ENCODE measurements at places on chromosomes 7 and 10.

- no peak for DNase-seq
Observed at GRCh38 chr7:7851381-7851780, 117.2 kb upstream of the GLCCI1 start.

GRCh38 chr10:30231071-30231652 is 117.9 kb downstream of the MTPAP start:
- no peak for DNase-seq

- no peak for DNase-seq
Observed at GRCh38 chr7:69868921-69869320, 270.6 kb downstream of the AUTS2 start.

GRCh38 chr10:125153703-125154490 is 6.5 kb downstream of the CTBP2 start:
- no peak for DNase-seq

GRCh38 chr7:1432411-1433082 is 26.7 kb downstream of the MICALL2 start:
- peak; percentile 73 for DNase-seq

- no peak for DNase-seq
Observed at GRCh38 chr7:27324246-27324645, 81.6 kb downstream of the EVX1 start.

DNA sequence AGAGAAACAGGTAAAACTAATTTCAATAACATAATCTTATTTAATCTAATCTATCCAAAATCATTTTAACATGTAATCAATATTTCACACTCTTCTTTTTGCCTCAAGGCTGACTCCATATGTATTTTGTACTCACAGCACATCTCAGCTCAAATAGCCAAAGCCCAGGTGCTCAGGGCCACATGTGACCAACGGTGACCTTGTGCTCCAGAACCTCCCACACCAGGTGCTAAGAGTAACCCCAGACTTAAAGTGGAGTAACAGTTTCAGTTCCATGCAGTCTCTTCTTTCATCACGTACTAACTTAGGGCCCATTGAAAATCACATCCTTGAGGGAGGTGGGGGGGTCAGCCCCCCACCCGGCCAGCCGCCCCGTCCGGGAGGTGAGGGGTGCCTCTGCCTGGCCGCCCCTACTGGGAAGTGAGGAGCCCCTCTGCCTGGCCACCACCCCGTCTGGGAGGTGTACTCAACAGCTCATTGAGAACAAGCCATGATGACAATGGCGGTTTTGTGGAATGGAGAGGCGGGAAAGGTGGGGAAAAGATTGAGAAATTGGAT is 47.3 kb downstream of the NCAPG2 start:
- no peak for DNase-seq

DNA sequence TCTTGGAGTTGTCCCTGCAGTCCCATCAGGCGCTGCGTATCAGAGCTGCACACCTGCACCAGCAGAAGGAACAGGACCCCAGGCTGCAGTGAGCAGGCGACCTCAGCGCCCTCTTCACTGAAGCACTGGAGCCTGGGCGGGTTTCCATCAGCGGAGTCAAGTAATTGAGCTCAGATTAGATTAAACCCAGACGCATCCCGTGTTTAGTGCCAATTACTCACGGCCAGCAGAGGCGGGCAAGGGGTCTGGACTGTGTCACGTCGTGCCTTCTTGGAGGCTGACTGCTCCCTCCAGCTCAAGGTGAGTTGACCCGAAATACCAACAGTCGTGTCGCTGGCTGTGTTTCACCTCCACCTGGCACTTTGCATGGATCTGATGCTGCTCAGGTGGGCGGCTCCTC is 123.6 kb downstream of the CXCL12 start:
- no peak for DNase-seq

GRCh38 chr7:920351-921070 is 34.0 kb downstream of the ADAP1 start:
- no peak for DNase-seq

- DNase-seq = no peak
Observed at GRCh38 chr7:158272091-158272490, 315.5 kb downstream of the PTPRN2 start.

DNA sequence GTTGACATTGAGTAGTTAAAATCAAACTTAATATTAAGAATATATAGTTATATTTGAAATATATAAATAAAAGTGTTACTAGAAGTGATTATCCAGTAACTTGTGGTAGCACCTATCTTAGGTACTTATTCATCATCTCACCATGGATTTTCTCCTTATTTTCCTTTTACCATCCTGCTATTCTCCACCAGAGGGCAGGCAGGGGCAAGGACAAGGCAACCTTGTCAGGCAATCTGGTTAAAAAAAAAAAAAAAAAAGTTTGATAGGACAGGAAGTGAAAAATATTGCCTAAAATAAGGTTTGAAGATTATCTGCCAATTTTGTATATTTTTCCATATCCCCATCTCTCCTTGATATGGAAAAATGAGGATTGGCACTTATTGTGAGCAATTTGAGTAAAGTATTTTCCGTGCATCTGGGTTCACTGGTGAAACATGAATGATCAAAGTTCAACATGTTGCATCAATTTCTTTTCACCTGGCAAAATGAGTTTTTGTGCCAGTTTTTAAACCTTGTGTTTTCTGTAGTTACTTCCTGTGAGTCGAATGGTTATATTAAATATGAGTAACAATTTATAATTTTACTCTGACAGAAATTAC is 256.7 kb downstream of the AGMO start:
- peak; percentile 45 for DNase-seq

GRCh38 chr7:115676080-115676479 is 354.5 kb downstream of the TFEC start:
- peak; percentile 30 for DNase-seq

GRCh38 chr10:86681047-86681446 is 12.7 kb downstream of the LDB3 start:
- DNase-seq = no peak

- no peak for DNase-seq
Observed at GRCh38 chr10:29205787-29206186, 83.1 kb upstream of the LYZL1 start.

GRCh38 chr10:132062116-132062515 is 3.6 kb upstream of the JAKMIP3 start:
- no peak for DNase-seq

DNA sequence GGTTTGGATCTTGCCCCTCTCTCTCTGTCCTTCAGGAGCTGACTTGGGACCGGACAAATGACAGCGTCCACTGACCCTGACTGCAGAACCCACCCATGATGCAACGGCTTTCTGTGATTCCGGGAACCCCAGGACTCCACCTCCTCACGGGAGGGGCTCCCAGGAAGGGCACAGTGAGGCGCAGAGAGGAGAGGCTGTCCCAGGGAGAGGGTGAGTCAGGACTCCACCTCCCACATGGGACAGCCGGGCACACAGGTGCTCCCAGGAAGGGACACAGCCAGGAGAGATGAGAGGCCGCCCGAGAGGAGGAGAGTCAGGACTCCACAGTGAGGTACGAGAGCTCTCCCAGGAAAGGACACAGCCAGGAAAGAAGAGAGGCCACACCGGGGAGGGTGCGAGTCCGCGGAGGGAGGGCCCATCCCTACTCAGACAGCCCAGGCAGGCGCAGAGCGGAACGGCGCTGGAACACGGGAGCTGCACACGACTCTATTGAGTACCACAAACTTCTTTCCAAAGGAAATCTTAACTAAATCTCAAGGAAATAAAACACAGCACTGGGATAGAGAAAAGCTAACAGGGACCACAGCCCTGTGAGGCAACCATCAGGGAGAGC is 162.5 kb downstream of the MAD1L1 start:
- DNase-seq = no peak

DNA sequence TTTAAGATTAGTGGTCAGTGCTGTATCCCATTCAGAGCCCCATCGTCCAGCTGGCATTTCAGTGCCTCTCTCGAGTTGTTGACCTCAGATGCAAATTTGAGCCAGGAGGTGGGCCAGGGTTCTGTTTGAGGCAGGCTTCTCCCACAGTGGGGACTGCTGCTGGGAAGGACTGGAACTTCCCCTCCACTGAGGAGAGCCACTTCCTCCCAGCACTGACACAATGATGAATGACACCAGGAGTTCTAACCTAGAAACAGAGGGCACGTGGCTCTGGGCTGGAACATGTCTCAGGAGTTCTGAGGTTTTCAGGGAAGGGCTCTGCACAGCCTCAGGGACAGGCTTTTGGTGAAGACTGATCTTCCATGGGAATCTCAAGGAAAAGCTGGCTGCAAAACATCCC is 18.3 kb upstream of the BTBD16 start:
- DNase-seq = no peak

GRCh38 chr10:123149568-123150270 is 1.8 kb downstream of the HMX2 start:
- no peak for DNase-seq

DNA sequence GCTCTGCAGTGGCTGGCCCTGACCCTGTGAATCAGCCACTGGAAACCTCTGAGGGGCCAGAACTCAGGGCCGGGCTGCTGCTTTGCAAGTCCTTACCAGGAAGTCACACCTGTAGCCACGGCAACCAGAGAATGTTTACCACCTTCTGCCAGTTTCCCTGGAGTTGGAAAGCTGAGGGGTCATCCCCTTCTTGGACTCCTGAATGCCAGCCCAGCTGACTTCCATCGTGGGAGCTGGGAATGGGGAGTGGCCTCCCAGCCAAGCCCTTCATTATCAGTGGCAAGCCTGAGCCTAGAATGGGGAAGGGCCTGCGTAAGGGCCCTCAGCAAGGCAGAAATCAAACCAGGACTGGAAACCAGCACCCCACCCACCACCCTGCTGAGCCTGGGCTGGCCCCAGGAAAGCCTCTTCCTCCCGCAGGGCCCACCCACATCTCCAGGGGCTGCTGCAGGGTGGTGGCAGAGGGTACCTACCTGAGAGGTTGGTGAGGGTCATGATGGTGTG is 6.5 kb upstream of the CRHR2 start:
- no peak for DNase-seq

GRCh38 chr10:6494936-6495592 is 85.0 kb downstream of the PRKCQ start:
- no peak for DNase-seq

GRCh38 chr10:83469728-83470331 is 669.5 kb upstream of the GHITM start:
- no peak for DNase-seq

- peak; percentile 58 for DNase-seq
Observed at GRCh38 chr10:1549591-1550290, 187.6 kb downstream of the ADARB2 start.

GRCh38 chr7:22194658-22195273 is 162.2 kb downstream of the RAPGEF5 start:
- no peak for DNase-seq

DNA sequence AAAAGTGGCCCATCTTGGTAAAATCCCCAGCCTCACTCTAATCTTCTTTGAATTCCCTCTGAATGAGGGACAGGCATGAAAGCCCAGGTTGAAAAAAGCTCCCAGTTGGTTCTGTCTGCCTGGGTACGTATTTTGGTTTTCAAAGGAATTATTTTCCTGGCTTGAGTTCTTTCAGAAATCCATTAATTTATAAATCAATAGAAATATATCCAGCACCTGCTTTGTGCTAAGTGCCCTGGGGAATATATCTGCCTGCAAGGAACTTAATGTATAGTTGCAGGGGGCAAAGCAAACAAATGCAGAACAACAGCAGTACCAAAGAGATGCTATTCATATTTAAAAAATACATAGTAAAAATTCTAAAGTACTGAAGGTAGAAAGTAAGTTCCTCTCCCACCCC is 362.7 kb downstream of the REEP3 start:
- no peak for DNase-seq

DNA sequence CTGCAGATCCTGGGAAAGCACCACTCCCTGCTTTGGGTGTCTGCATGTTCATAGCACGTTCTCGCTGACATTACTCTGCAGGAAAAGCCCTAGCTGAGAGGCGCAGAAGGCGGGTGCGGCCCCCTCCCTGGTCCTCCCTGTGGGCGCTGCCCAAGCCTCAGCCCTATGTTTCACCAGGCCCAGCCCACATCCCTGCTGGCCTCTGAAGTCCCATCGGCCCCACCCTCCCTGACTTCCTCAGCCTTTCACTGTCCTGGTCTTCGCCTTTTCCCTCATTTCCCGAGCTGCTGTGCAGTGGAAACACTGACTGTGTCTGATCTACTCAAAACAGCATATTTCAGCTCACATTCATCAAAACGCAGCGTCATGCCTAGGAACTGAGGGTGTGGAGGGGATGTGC is 36.3 kb upstream of the DIP2C start:
- DNase-seq = no peak

GRCh38 chr7:69598081-69598486 is at the start of gene AUTS2:
Gene AUTS2 (plus strand): TSS chr7:69598475. CDS start chr7:69599654, 1,179 bp downstream.
- DNase-seq = peak; percentile 91

DNA sequence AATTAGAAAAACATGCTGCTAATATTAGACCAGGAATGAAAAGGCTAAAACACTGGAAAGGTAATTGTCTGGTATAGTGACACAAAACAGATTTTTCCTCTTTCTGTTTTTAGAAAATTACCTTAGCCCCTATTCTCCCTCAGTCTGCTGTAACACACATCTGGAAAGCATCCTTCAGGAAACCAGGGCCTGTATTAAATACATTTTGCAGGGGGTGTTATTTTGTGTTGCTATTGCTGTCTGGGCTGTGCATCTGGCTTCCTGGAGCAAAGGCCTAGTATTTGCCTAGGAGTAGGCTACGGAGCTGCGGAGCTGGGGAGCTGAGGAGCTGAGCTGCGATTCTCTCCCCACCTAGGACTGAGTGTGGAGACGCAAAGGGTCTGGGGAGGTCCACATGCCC is 169.3 kb downstream of the GFRA1 start:
- no peak for DNase-seq

- no peak for DNase-seq
Observed at GRCh38 chr7:120337308-120337907, 64.4 kb downstream of the KCND2 start.

GRCh38 chr7:27466703-27467102 is 196.0 kb downstream of the HIBADH start:
- no peak for DNase-seq

DNA sequence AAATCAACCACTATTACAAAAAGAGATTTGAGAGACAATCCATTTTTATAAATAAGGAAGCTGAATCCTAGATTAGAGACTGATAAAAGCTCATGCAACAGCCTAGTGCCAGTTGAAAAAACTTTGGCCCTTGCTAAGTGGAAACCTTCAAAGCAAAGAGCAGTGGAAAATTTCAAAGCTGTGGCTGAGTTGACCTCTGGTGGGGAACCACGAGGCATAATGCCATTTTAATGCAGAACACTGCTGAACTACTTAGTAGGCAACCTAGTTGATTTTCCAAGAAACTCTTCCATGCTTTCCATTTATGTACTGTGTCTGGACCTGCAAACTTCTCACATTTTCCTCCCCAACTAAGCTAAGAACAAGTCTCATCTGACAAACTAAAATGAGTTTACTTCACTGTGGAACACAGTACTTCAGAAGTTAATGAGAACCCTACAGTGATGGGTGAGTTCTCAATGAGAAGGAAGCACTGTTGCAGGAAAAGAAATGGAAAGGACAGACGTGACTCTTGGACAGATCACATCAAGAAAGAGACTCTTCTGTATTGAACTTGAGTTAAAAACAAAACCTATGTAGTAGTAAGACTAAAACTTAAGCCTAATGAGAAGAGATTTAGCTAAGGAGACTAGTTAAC is 19.5 kb downstream of the FZD9 start:
- DNase-seq = no peak

DNA sequence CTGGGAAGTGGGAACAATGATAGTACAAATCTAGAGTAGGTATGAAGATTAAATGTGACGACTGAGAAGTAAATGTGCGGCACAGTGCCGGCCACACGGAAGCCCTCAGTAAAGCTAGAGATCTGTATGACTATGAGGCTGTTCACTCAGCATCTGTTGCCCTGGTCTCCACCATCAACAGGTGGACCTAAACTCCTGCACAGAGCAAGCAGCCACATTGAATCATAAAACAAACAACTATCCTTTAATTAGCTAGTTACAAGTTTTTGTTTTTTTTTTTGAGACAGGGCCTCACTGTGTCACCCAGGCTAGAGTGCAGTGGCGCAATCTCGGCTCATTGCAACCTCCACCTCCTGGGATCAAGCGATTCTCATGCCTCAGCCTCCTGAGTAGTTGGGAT is 16.6 kb downstream of the RBP4 start:
- no peak for DNase-seq

Measured in NCI-H345 (cell line).